ENCODE measurements at places on chromosomes 1 and 21.

DNA sequence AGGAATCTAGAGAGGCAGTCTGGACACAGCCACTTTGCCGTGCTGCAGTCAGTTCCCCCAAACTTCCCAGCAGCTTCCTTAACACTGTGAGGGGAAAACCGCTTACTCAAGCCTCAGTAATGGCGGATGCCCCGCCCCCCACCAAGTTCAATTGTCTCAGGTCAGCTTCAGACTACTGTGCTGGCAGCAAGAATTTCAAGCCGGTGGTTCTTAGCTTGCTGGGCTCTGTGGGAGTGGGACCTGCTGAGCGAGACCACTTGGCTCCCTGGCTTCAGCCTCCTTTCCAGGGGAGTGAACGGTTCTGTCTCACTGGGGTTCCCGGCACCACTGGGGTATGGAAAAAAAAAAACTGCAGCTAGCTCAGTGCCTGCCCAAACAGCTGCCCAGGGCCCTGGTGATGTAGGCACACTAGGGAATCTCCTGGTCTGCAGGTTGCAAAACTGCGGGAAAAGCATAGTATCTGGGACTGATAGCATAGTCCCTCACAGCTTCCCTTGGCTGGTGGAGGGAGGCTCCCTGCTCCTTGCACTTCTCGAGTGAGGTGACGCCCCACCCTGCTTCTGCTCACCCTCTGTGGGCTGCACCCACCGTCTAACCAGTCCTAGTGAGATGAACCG, 23.7 kb upstream of the HFM1 start:
- DNase-seq = no peak

DNA sequence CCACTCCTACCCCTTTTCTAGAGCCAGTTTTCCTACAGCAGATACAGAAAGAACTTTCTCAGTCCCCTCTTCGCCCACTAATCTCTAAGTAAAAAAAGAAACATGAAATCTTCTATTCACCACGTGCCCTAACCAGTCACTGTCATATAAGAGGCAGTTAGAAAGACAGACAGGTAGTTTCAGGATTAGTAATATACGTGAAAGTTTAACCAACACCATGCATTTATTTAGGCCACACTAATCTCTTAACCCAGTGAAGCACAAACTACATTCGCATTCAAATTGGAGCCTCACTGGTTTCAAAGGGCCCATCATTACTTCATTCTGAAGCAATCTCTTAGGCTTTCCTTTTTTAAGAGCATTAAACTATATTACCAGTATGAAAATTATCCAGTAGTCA, 10.1 kb downstream of the GPATCH2 start:
- DNase-seq = no peak

DNA sequence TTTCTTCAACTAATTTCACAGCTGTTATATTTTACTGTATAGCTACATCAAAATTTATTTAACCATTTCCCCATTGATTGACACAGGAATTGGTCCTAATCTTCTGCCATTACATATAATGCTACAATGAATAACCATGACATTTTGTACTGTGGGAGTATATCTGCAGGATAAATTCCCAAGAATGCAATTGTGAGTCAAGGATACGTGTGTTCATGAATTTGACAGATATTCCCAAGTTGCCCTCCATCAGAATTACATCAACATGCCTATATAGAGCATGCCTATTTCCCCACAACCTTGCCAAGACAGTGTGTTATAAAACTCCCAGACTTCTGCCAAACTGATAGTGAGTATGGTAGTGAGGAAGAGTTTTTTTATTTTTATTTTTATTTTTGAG, 2.7 kb upstream of the TIE1 start:
- DNase-seq = no peak

GRCh38 chr1:217268058-217268457, 362.8 kb downstream of the GPATCH2 start:
- no peak for DNase-seq

DNA sequence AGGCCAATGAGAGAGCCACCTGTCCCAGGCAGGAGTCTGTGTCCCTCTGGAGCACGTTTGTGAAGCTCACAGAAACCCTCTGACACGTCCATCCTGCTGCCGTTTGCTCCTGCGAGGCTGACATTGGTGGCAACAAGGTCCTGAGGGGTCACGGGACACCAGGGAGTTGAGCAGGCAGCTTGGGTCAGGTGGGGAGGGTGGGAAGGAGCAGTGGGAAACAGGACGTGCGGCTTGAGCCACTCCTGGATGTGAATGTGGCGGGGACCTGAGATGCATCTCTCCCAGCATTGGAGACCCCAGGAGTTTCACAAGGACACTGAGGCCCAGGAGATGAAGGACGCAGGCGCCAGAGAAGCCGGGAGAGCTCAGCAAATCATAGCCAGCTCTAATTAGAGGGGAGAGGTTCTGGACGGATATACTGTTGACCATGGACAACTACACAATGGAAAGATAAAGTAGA, 149.0 kb downstream of the PEX14 start:
- no peak for DNase-seq

- no peak for DNase-seq
Measured at GRCh38 chr1:38270849-38271633, 224.4 kb upstream of the POU3F1 start.

DNA sequence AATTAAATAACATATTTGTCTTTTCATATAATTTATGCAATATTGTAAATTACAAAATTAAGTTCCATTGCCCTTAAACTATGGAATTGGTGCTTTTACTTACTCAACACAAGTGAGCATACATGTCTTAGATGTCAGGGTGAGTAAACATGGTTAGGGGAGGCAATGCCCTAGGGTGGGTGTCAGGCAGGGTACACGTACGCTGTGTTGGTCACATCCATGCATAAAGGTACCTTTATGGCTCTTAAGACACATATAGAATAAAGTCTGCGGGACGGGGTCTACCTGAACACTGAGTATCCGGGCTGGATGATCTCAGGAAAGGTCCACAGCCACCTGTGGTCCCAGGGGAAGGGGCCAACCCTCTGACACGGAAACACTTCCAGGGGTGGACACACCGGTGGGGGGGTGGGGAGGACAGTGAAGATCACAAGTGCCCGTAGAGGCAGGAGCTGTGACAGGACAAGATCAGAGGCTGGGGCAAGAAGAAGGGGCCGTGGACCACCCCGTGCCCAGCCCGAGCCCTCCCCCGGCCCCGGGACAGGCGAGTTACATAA, 720 bp downstream of the LIN9 start:
- no peak for DNase-seq

- peak; percentile 63 for DNase-seq
Measured at GRCh38 chr1:89754518-89754917, 66.3 kb upstream of the LRRC8D start.

- no peak for DNase-seq
Measured at GRCh38 chr1:25183126-25183980, 48.9 kb downstream of the SYF2 start.

- peak; percentile 84 for DNase-seq
Measured at GRCh38 chr1:222634180-222635013, 16.5 kb downstream of the MIA3 start.

DNA sequence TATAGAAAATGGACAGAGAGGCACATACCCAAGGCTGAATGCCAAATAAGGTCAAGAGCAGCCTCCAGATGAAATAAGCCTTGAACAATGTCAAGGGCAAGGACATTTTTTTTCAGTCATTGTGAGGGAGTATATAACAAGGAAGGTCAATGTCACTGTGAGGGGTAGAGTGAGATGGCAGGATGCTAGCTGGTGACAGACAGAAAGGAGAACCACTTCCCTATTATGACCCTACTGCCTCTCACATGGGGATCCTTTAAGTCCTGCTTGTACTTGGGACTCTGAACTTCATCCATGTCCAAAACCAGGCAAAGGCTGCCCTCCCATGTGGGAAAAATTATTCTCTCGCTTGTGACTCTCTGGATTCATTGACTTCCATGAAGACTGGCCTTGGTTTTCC, 119.5 kb upstream of the COA6 start:
- no peak for DNase-seq

DNA sequence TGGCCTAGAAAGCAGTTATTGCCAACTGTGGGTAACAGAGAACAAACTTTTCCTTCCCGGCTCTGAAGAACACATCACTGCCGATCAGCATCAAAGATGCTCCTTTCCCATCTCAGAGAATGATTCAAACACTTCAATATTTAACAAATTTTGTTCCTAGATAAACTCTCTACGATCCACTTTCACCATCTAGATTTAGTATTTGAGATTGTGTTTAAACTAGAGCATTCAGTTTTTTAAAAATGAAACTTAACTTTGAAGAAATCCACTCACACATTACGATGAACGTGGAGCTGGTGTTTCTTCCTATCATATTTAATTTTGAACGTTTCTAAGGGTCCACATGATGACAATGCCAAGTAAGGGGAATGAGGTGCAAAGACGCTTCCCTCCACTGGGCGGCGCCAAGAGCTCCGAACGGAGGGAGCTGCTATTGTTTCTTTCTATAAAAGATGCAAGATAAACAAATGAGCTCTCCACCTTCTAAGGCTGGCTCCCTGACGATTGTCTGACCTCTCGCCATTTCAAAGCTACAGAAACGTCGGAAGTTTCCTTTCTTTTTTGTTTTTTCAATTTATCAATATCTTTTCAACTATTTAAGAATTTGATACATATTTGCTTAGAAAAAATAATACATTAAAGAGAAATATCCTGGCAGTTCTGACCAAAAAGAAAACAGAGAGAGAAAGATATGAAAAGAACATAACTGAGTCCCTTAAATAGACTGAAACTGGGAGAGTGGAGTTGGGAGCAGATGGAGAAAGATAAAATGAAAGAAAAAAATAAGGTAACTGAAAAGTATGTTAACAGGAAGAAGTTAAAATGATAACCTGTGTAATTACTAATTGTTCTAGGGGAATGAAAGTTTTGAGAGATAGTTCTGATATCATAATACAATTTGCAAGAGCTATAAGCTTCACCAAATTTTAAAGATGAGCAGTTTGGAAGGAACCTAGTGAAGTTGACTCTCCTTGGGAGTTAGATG, 4.4 kb upstream of the BARHL2 start:
- DNase-seq = peak; percentile 27

GRCh38 chr1:9028921-9029705, 2.9 kb upstream of the SLC2A7 start:
- peak; percentile 12 for DNase-seq

DNA sequence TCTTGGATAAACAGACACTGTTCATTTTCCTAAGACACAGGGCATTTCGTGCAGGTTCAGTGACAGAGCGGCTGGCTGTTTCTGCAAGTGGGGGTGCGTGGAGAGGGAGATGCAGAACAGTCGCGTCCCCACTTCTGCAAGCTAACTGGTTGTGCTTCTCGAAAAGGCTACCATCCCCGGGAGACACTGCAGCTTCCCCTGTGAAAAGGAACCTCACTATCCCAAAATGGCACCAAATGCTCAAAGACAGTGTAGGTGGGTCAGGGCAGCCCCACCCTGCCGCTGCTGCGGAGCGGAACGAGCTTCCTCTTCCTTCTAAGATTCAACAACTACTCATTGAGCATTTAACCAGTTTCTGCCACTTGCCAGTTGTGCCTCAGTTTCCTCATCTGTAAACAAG, 19.2 kb upstream of the BACE2 start:
- DNase-seq = no peak

- no peak for DNase-seq
Measured at GRCh38 chr1:227434808-227435444, 116.6 kb upstream of the CDC42BPA start.

DNA sequence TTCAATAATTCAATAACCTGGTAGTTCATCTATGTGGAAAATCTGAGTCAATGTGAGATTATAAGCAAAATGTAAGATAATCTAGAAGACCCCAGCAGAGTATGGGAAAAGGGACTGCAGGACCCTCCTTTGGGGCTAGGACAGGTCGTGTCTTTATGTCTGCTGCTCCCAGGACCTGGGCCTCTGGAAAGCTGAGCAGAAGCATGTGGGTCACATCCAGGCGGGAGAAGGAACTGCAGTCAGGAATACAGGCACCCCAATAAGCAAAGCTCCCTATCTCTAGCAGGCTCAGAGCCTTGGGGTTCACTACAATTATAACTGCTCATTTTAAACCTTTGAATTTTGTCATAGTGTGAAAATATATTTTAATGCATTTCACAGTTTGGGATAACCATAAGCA, 73.9 kb upstream of the MCOLN3 start:
- no peak for DNase-seq

DNA sequence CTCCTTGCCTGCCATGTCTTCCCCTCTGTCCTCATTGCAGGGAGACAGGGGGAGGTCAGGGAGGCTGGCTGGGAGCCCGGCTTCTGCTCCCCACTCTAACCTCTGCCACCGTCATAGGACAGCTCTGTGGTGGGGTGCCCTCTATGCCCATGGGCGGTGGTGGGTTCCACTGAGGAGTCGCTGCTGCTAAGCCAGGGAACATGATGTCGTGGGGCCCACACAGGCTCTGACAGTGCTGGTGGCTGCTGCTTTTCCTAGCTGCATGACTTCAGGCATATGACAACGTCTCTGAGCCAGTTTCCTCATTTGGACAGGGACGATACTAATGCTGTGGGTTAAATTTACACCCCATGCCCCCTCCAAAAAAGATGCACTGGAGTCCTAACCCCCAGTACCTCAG, 14.7 kb downstream of the KCNA10 start:
- DNase-seq = no peak

GRCh38 chr1:72827278-72827677, 544.9 kb upstream of the NEGR1 start:
- no peak for DNase-seq

GRCh38 chr1:167512046-167512654, 6.2 kb downstream of the CD247 start:
- no peak for DNase-seq

- DNase-seq = no peak
Measured at GRCh38 chr1:15341634-15342407, 67.9 kb upstream of the EFHD2 start.

DNA sequence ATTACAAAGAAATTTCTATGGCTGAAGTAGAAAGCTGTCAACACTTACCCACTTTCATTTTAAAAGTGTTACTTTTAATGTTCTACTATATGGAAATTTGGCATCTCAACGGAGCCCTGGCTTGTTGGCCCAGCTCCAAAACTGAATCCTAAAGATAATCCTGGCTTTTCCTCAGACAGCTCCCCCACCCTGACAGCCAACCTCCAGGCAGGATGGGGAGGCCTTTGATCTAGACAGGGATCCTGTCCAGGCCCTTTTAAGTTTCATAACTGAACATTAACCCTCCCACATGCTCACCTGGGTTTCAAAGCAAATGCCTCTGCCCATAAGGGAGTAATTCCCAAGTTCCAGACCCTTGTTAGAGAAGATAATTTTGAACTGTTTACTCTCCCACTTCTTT, 99.3 kb upstream of the RALGPS2 start:
- no peak for DNase-seq

DNA sequence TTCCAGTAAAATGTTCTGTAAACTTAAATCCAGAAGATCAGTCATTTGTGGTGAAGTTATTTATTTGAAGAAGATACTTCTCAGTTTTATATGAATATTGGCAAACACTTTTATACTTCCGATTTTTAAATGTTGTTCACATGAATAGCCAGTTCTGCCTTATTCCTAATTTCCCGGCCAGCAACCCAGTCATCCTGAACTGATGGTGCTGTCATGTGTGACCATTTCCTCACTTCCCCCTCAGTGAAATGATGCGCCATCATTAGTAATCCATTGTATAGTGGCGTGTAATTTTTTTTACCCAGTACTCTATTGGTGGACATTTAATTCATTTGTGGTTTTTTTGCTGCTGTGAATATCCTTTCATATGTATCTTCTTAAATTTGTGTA, 16.4 kb downstream of the GPSM2 start:
- DNase-seq = no peak

- peak; percentile 23 for DNase-seq
Measured at GRCh38 chr1:42282024-42282579, 52.9 kb downstream of the FOXJ3 start.
